ENCODE measurements at places on chromosomes 7 and 10.

GRCh38 chr7:15015545-15016314, 113.2 kb upstream of the DGKB start:
- peak overlapping the region; percentile 36 for H3K4me3 ChIP-seq
- H3K27ac ChIP-seq, result peak overlapping the region; percentile 41
- peak; percentile 55 for DNase-seq
- no peaks in the 10 kb centered on the region for H3K27me3 ChIP-seq

- H3K4me1 ChIP-seq, result peaks cover 13% of the 10 kb centered on the region
- no peak overlapping the region for H3K4me3 ChIP-seq
- no peaks in the 10 kb centered on the region for H3K36me3 ChIP-seq
- DNase-seq, result no peak
These were observed 24.5 kb downstream of the RNF32 start for GRCh38 chr7:156665101-156665500.

DNA sequence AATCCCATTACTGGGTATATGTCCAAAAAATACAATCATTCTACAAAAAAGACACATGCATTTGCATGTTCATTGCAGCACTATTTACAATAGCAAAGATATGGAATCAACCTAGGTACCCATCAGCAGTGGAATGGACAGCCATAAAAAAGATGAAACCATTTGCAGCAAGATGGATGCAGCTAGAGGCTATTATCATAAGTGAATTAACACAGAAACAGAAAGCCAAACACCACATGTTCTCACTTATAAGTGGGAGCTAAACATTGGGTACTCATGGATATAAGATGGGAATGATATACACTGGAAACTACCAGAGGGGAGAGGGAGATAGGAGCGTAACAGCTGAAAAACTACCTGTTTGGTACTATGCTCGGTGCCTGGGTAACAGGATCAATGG, 154.0 kb downstream of the TMEM26 start:
- no peaks in the 10 kb centered on the region for H3K36me3 ChIP-seq
- H3K4me1 ChIP-seq, result no peaks in the 10 kb centered on the region
- no peak for DNase-seq
- no peaks in the 10 kb centered on the region for H3K27me3 ChIP-seq
- no peak overlapping the region for H3K27ac ChIP-seq

DNA sequence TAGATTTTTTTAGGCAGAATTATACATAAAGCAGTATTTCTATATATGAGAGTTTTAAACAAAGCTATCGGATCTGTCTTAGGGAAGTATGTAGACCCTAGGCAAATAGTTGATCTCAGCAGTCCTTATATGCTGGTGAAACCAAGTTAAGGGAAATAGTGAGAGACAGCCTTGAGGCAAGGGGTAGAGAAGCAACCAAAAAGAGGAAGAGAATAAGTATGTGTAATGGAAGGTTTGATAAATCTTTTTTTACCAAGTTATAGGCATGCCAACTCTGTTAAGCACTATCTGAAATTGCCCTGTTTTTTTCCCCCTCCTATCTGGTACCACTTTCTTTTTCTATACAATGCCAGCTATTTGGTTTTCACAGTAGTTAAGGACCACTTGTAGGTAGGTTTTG, 19.9 kb downstream of the SPAG6 start:
- no peak overlapping the region for H3K27ac ChIP-seq
- no peaks in the 10 kb centered on the region for H3K36me3 ChIP-seq
- no peak for DNase-seq

DNA sequence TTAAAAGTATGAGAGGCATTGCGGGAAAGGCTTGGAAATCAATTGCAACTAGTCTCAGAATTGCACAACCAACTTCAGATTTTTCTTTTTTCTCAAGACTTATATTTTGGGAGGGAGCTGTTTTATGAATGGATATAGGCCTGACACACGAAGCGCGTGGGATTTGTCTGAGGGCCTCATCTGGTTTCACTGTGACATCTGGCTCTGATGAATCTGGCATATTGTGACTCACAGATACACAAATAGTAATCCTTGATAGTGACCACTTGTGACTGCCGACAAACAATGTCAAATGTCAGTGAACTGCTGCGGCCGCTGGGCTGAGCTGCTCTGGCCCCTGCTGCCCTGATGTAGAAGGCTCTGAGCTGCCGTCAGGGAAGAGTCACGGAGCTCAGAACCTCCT, 655.1 kb downstream of the INHBA start:
- DNase-seq, result no peak
- no peaks in the 10 kb centered on the region for H3K27me3 ChIP-seq
- H3K4me1 ChIP-seq, result no peaks in the 10 kb centered on the region
- no peaks in the 10 kb centered on the region for H3K36me3 ChIP-seq
- no peak overlapping the region for H3K27ac ChIP-seq
- H3K4me3 ChIP-seq, result no peak overlapping the region

DNA sequence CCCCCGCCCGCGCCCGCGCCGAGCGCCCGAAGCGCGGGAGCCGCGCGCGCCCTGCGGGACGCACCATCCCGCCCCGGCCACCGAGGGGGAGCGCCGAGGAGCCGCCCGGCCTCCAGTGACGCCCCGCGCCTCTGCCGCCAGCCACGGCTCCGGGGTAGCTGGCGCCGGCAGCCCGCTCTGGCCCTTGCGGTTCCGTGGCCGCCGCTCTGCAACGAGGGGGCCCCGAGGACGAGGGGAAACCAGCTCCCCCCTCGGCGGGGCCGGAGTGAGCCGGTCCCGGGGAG, at the start of gene PAXIP1:
Gene PAXIP1, minus strand, starts transcription at position 33 of the 284 bp plus-strand sequence. CDS start 195 bp downstream, outside the sequence.
- no peaks in the 10 kb centered on the region for H3K27me3 ChIP-seq
- H3K4me3 ChIP-seq, result peak within 1 kb of the TSS; percentile 82
- H3K36me3 ChIP-seq, result peaks cover 2% of the 10 kb centered on the region
- peak within 1 kb of the TSS; percentile 99 for H3K27ac ChIP-seq

- no peak for DNase-seq
- no peaks in the 10 kb centered on the region for H3K4me1 ChIP-seq
- no peak overlapping the region for H3K4me3 ChIP-seq
- no peak overlapping the region for H3K27ac ChIP-seq
These were observed 19.5 kb downstream of the ITGA8 start for GRCh38 chr10:15700078-15700674.

DNA sequence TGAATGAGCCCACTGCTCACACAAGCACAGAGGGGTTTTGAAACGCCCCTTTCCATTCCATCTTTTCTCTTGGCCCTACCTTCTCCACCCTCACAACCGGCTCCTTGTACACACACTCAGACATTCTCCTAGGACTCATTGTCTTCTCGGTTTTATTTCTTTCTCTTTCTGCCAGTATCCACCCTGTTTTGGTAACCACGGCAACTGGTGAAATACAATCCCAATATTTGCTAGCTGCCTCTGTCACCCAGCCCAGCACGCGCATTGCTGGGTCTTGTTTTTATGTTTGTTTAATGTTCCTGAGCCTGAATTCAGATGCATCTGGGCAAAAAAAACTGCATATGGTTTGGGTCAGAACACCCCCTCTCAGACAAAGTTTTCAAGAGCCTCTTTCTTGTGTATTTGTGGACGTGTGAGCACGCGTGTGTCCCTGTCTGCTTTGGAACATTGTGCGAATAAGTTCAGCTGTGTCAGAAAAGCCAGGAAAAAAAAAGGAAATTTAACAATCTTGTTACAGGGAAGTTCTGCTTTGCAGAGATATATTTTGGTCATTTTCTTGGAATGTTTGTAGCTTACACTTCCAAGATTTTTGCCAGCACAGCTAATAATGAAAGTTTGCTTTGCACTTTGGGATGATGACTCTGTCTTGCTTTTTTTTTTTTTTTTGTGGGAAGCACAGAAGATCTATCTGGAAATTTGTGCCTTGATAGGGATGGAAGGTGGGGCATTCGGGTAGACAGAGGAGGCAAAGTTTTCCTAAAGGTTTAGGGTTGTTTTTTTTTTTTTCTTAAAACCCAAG, 225.9 kb downstream of the TRIL start:
- no peak overlapping the region for H3K27ac ChIP-seq
- H3K4me3 ChIP-seq, result no peak overlapping the region
- H3K36me3 ChIP-seq, result no peaks in the 10 kb centered on the region
- no peak for DNase-seq
- H3K4me1 ChIP-seq, result no peaks in the 10 kb centered on the region

DNA sequence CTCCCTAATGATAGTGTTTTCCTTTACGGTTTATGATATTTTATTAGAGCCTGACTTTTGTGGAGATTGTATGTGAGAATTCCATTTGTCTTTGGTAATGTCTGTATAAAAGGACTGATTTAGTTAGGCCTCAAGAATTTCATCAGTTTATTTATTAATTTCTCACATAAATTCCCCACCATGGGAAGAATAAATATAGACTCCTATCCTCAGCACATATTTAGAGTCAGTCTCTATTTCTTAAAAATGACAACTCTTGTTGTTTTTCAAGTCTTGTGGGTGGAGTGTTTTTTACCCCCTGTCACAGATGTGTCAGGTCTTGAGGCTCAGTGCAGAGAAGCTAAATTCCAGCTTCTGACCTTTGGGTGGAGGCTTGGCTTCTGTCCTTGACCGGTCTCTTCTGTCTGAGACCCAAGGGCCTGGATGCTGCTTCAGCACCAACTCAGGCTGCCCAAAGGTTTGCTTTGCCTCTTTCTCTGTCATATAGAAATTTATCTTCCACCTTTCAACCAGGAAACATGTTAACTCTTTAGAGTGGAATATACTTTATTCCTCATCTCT, 117.3 kb upstream of the INHBA start:
- no peaks in the 10 kb centered on the region for H3K4me1 ChIP-seq
- DNase-seq, result no peak
- no peak overlapping the region for H3K4me3 ChIP-seq
- no peaks in the 10 kb centered on the region for H3K36me3 ChIP-seq
- H3K27ac ChIP-seq, result no peak overlapping the region

GRCh38 chr10:35185260-35186034, 58.8 kb downstream of the CREM start:
- H3K27me3 ChIP-seq, result no peaks in the 10 kb centered on the region
- no peak for DNase-seq
- H3K4me1 ChIP-seq, result no peaks in the 10 kb centered on the region
- no peak overlapping the region for H3K4me3 ChIP-seq
- H3K36me3 ChIP-seq, result no peaks in the 10 kb centered on the region

DNA sequence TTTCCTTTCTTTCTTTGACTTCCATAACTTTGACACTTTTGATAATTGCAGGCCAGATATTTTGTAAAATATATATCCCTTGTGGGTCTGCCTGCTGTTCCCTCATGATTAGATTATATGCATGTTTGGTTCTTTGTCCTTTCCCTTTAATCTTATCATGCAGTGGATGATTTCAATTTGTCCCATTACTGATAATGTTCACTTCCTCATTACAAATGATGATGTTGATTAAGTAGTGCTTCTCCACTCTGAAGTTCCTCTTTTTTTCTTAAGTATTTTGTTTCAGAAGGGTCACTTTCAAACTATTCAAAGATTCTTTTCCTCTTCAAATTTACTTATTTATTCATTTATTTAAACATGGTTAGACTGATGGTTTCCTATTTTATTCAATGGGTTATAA, 898.1 kb downstream of the XPNPEP1 start:
- H3K27ac ChIP-seq, result no peak overlapping the region
- DNase-seq, result no peak
- H3K27me3 ChIP-seq, result peaks cover 1% of the 10 kb centered on the region
- H3K4me1 ChIP-seq, result no peaks in the 10 kb centered on the region
- H3K36me3 ChIP-seq, result no peaks in the 10 kb centered on the region
- H3K4me3 ChIP-seq, result no peak overlapping the region

- no peaks in the 10 kb centered on the region for H3K36me3 ChIP-seq
- H3K4me1 ChIP-seq, result no peaks in the 10 kb centered on the region
- no peaks in the 10 kb centered on the region for H3K27me3 ChIP-seq
- H3K27ac ChIP-seq, result no peak overlapping the region
- no peak for DNase-seq
These were observed 703.1 kb upstream of the FZD8 start for GRCh38 chr10:36345175-36345533.

DNA sequence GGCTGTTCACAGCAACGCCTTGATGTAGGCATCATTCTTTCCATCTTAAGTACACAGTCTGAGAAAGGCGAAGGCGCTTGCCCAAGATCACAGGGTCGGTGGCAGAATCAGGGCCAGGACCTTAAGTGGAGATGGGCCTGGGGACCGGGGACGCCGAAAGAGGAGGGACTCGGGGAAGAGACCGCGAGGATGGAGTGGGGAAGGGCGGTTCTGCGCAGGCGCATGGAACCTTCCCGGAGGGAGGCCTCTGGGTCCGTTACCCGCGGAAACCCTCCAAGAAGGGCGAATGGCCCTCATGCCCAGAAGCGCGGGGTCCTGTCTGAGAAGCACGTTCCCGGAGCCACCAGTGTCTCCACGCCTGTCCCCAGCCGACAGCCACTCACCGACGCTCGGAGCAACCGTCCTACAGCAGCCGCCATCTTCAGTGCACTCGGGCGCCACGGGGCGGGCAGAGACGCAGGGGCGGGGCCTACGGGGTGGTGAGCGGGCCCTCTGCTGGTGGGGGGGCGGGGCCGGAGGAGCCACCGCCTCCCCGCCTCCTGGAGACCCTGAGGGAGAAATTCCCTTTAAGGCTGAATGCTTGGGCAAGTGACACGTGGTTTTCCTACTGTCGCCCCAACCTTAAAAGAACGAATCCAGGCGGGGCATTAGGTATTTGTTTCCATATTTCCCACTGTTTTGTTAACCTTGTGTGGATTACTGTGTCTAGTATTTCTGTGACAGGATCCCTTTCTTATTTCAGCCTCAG, at the start of gene PRDX3:
Gene PRDX3, minus strand, starts transcription at position 441 of the 748 bp plus-strand sequence. Its CDS starts 22 bp downstream, at position 419.
- peak; percentile 96 for DNase-seq
- peak within 1 kb of the TSS; percentile 91 for H3K4me3 ChIP-seq
- peaks cover 3% of the 10 kb centered on the region for H3K4me1 ChIP-seq
- H3K36me3 ChIP-seq, result peaks cover 14% of the 10 kb centered on the region
- H3K27ac ChIP-seq, result peak within 1 kb of the TSS; percentile 91

GRCh38 chr7:117021366-117021765, 68.1 kb downstream of the ST7 start:
- no peak overlapping the region for H3K4me3 ChIP-seq
- H3K4me1 ChIP-seq, result no peaks in the 10 kb centered on the region
- DNase-seq, result no peak
- H3K27ac ChIP-seq, result no peak overlapping the region
- H3K27me3 ChIP-seq, result no peaks in the 10 kb centered on the region
- H3K36me3 ChIP-seq, result no peaks in the 10 kb centered on the region

Data from H1 (cell line).